NCI-H226 (cell line): ENCODE measurements at places on chromosomes 11 and 22.

- no peak for DNase-seq
Observed at GRCh38 chr11:68071281-68072048, 32.6 kb downstream of the TCIRG1 start.

GRCh38 chr11:57263351-57263750 is 26.3 kb upstream of the APLNR start:
- DNase-seq: no peak

GRCh38 chr11:79060081-79060953 is 380.5 kb downstream of the TENM4 start:
- DNase-seq: no peak

- DNase-seq: no peak
Observed at GRCh38 chr11:5467527-5467926, 18.4 kb downstream of the OR51I2 start.

DNA sequence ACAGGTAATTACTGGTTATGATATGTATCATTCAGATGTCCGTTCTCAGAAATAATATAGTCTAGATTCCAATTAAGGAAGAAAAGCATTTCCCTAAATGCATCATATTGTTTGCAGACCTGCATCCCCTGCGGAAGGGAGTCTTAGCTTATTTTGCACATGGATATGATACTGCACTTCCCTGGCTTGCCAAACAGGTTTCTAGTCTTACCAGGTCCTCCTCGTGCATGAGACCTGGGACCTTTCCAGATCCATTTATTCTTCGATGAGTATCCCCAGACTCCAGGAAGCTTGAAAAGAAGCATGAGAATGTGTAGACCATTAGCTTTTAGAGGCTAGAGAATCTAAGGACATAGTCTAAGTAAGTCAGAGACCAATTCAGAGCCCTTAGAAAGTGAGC is 30.6 kb downstream of the CYB5R2 start:
- DNase-seq: no peak

DNA sequence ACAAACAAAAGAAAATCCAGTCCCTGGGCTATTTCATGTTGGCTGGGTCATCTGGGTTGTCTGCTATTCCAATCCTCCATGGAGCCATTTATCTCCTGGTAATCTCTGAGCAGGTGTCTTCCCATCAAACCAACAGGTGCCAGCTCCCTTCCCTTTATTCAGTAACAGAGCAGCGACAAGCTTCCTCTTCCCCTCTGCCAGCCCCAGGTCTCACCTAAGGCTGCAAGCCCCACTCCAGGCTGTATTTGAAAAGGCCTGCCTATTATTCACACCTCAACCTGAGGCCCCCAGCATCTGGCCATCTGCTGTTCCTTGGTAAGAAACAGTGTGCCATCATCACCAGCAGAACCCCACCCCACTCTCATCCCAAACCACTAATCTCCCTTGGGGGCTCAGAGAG is 436.2 kb downstream of the BUD13 start:
- no peak for DNase-seq

DNA sequence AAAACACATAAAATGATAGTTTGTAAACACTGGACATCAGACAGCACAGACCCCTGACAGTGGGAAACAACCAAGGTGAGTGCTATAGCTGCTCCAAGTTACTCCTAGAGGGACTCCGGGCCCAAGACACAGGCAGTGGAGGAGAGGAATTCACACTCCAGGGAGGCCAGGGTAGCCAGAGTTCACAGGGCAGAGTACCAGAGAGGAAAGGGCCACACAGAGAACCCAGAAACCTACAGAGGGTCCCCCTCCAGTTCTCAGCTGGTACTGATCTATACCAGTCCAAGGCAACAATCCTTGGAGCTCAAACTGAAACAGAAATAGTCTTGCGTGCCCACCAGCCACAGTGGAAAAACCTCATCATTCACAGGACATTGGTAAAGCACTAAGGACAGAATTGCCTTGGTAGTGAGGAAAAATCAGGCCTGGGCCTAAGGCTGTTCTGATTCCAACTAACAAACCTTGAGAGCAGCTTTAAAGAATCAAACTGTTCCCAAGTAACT is 7.6 kb downstream of the VPS37C start:
- DNase-seq: no peak

- no peak for DNase-seq
Observed at GRCh38 chr11:128924510-128925249, 18.0 kb downstream of the TP53AIP1 start.

DNA sequence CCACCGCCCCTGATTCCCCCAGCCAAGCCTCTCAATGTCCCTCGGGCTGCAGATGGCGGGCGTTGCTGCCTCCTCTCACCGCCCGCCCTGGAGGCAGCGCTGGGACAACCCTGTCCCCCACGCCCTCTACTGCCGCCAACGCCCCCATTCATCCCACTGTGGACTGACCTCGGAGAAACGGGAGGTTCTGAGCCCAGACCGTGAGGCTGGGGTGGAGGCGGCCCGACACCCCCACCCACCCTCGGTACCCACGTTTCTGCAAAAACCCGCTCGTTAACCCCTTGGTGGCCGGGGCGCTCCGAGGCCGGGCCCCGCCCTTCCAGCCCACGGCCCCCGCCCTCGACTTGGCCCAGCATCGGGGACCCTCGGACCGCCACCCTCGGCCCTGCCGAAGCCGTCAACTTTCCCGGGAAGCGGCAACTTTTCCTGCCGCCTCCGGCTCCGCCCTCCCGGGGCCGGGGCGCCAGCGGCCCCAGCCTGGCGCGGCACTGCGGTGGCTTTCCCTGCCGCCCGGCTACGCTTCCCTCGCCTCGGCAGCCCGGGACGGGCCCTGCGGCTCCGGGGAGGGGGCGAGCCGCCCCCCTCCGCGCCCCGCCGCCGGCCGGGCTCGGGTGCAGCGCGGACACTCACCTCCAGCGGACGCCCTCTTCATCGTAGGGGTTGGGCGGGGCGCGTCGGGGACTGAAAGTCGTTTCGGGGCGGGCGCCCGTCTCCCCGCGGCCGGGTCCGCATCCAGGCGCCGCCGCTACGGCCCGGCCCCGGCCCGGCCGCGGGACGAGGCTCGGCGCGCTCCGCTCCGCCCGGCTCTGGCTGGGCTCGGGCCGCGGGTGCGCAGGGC is 458 bp downstream of the RTN4R start:
- no peak for DNase-seq

DNA sequence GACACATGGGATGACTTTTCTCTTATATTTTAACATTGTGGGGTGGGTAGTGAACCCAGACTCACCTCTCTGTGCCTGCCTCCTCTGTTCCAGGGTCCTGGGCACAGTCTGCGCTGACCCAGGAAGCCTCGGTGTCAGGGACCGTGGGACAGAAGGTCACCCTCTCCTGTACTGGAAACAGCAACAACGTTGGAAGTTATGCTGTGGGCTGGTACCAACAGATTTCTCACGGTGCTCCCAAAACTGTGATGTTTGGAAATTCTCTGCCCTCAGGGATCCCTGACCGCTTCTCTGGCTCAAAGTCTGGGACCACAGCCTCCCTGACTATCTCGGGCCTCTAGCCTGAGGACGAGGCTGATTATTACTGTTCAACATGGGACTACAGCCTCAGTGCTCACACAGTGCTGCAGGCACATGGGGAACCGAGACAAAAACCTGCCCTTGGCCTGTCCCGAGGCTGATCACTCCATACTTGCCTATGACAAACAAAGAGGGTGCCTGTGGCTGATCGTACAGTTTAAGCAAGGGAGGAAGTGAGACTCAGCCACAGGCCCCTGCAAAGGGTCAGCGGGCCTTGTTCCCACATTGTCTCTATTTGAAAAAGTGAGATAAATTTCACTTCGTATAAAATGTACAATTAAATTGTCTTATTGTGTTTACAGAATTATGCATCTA is 43.7 kb upstream of the TOP3B start:
- DNase-seq: no peak

- no peak for DNase-seq
Observed at GRCh38 chr11:57324154-57324885, 432 bp downstream of the TNKS1BP1 start.

- peak; percentile 74 for DNase-seq
Observed at GRCh38 chr22:37690901-37691504, 4.9 kb downstream of the NOL12 start.

GRCh38 chr22:21082248-21082647 is 36.5 kb downstream of the LRRC74B start:
- peak; percentile 2 for DNase-seq

DNA sequence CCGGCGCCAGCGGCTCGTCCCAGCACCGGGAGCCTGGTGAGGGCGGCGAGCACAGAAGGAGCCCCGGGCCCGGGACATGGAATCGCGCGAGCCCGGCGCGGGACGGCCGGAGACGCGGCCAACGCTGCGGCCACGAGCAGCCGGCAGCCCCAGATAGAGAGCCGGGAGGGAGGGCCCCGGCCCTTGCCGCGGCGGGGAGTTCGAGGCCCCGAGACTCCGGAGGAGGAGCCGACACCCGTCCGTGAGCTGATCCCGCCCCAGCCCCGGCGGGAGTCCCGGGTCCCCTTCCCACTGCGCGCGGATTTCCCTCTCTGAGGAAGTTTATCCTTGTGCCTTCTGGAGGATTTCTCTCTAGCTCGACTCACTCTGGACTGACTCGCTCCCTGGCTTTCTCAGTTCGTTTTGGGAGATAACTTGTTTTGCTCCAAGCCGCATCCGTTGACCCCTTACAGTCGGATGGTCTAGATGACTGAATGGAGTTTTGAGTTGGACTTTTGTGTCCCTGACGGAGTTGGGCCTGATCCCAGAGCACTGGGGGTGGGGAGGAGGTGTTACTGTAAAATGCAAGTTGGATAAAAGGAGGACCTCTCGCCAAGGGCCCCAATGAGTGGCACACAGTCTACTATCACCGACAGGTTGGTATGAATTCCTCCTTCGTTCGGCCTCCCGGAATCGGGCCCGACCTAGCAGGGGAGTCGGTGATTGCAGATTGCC is 585 bp downstream of the ARHGEF12 start:
- peak; percentile 43 for DNase-seq

DNA sequence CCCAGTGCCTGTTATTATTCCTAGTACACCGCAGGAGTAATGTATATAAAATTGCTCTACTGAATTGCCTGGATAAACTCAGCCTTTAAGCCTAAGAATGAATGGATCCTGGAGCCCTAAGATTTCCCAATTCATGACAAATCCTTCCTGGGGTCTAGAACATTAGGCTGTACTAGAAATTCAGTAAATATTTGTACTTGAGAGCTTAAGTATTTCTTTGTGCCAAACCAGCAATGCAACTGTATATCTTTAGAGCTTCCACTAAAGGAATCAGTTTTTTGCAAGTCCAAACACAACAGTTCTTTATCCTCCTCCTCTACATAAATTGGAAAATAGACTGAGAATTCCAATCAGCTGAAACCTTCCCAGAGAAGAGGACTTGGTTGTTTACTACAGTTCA is 65.6 kb downstream of the FAM168A start:
- DNase-seq: no peak

GRCh38 chr11:94271885-94272372 is 32.5 kb upstream of the IZUMO1R start:
- DNase-seq: no peak

DNA sequence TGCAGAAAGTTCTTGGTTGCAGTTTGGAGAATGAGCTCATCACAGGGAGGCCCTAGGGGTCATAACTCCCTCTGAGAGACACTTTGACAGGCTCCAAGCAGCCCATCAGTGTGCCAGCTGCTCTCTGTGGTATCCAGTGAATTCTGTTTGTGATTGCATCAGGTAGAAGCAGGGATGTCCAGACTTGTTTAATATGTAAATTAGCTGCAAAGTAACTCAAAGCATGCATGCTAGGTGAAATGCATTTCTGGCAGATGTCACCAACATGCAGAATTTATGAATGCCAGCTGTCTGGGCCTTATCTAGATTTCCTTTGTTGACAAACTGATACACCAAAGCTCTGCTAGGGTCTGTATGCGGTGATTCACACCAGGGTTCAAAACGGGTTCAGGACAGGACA is 123.6 kb upstream of the MTNR1B start:
- no peak for DNase-seq

- DNase-seq: no peak
Observed at GRCh38 chr11:58391879-58392278, 14.8 kb downstream of the OR5B3 start.

- DNase-seq: no peak
Observed at GRCh38 chr11:13561860-13562259, 66.1 kb upstream of the PTH start.

GRCh38 chr11:1830004-1830321 is 4.8 kb upstream of the SYT8 start:
- DNase-seq: no peak
